ENCODE measurements at places on chromosomes 6 and 20.

- no peak for DNase-seq
These were observed 72.3 kb downstream of the FARS2 start for GRCh38 chr6:5333658-5334057.

GRCh38 chr6:46255528-46255927 is 84.7 kb upstream of the ENPP5 start:
- DNase-seq = no peak

DNA sequence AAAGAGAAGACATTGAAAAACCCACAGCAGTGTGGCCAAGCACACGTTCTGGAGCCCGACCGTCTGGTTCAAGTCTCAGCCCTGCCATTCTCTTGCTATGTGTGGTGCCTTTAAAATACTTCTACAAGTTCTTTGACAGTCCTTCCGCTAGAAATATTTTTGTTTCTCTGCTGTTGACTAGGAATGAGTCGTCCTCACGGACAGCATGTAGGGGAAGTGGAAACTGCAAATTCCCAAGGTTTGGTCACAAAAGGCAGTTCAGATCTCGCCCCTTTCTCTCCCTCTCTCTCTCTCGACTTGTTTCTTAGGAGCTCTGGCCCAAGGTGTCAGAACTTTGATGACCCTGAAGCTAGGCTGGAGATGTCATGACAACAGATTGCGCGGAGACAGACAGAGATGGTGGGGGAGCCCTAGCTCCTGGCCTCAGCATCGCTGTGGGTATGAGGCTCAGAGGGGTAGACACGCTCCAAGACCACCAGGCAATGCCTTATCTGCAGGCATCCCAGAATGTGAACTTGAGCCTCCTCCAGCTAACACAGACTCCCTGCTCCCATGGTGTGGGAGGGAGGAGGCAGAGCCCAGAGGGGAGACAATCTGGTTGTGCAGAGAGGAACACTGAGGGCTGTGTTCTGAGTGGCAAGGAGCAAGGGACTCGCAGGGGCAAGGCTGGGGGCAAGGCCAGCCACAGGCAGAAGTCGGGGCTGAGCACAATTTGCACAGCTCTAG is 368.9 kb upstream of the SULF2 start:
- DNase-seq = peak; percentile 12

DNA sequence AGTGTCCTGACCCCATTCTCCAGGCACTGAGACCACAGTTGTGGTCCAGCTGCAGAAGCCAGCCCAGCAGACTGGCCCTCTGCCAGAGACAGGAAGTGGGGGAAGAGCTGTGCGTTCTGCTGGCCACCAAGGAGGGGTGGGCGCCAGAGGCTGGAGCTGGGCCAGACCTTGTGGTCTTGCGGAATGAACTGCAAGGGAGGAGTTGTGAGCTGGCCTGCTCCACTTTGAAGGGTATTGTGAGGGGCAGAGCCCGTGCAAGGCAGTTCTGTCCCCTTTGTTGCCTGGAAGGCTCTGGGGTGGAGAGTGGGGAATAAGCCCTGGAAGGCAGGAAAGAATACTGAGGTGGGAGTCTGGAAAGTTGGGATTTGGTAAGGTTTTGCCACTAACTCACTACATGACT is 3.6 kb upstream of the MDFI start:
- peak; percentile 21 for DNase-seq

Data from putamen (tissue), 1 donor.